ENCODE measurements at places on chromosomes 13 and 19.
A peak's percentile ranks its signal among the peaks of the same experiment; 100 is the strongest.

DNA sequence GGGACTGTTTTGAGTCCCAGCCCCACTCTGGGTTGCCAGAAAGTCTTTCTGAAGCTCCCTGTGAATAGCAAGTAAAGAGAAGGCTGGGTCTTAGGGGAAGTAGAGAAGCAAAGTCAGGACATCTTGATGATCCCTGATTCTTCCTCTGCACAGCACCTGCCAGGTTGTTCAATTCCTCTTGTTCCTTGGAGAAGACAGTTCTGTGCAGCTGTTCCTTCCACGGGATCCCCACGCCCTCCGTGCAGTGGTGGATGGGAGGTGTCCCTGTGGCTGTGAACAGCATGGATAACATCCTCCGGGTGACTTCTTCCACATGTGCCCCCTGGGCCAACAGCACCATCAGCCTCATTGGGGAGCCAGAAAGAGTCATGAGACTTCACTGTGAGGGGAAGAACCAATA, 29.1 kb upstream of the IGLON5 start:
- no peak for DNase-seq

DNA sequence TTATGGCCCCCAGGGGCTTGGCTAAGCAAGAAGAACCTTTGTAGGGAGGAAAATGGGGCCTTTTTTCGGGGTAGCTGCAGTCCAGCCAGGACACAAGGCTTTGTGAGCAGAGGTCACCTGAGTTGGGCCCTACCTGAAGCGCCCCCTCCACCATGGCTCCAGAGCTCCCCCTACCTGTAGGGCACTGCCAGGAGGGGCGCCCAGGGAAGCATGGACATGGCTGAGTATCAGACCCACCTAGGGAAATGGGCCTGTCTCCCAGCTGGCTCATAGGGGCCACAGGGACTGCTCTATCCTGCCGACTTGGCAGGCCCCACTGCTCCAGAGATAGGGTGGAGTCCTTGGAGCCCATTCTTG, 9.0 kb upstream of the CEBPA start:
- no peak for DNase-seq

DNA sequence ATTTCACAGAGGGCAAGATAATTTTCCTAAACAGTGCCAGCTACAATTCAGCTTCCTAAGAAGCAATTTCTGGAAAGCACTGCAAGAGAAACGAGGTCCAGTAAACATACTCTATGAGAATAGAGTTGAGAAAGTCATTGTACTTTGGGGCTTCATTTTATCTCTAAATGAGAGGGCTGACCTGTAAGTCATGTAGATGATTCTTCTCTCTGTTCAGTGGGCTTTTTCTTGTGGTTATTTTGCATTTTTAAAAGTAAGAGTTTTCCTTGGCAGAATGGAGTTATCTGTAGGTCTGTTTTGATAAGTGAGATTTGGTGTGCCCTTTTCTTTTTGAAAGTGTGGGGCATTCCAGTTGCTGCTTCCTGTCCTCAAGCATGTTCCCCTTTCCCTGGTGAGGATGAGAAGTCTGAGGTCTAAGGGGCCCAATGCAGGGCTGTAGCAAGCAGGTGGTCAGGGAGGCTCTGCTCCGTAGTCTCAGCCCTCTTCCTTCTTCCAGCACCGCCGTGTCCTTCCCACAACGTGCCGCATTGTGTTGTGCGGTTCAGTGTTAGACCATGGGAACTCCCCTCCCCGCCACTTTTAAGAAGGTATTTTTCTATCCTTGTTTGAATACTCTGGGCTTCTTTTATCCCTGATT, 86.3 kb downstream of the ARHGEF7 start:
- DNase-seq = no peak

GRCh38 chr19:18785179-18786124, 5.7 kb downstream of the COMP start:
- peak; percentile 65 for DNase-seq

DNA sequence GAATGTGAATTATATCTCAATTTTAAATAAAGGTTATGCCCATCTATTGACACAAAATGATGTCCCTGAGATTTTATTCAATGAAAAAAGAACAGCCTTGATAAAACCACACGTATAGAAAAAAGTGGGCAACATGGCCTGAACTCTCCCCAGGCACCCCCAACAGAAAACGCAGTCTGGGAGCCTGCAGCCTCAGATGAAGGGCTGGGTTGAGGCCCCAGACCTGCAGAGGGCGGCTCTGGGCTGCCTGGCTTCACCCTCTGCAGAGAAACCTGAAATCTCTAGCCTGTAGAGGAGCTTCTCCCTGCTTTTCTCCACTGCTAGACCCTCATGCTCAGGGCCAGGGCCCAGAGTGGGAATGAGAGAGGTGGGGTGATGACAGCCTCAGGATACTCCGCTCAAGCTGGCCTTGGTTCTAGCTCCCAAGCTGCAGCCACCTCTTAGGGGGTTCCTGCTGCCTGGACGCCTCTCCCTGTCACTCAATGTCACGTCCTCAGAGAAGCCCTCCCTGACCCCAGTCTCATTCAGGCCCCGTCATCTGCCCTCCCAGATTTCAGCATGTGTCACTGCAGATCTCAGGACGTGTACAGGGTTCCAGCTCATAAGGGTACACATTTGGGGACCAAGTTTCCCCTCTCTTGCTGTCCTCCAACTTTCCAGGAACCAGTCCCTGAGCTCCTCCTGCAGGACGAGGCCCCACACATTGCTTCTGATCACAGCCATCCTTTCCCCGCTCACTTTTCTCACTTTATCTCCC, 1.8 kb downstream of the MBD3 start:
- no peak for DNase-seq

- DNase-seq = peak; percentile 55
These were observed 979 bp downstream of the AKAP8 start for GRCh38 chr19:15378534-15379082.

- no peak for DNase-seq
These were observed at the start of gene CEACAM1 for GRCh38 chr19:42528354-42529247. CEACAM1 (minus strand) TSS chr19:42528481; CDS start chr19:42528374, 107 bp downstream.

DNA sequence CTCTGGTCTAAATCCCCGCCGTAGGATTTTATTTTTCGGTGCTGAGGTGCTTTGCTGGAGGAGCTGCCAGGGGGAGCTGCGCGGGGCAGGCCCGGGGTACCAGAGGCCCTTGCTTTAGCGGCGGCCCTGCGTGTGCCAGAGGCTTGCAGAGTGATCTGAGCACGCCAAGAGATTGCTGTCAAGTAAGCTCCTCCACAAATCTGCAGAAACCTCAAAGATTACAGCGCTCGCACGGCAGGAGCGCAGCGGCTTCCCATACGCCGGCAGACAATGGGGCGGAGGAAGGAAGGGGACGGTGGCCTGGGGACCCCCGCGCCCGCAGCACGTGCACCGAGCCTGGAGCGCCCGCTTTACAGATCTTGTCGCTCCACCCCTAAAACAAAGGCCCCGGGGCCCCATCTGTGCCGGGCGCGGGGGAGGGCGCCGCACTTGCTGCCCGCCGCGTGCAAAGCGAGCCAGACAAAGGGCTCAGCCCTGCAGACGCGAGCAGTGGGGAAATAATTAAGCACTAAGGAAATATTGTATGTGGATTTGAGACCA, 9.1 kb upstream of the C19orf12 start:
- DNase-seq = peak; percentile 27

Data from RPMI7951 (cell line).